ENCODE measurements at places on chromosomes 12 and 14.

- DNase-seq = no peak
Measured at GRCh38 chr12:1373901-1374735, 220.3 kb downstream of the FBXL14 start.

GRCh38 chr12:41497409-41497808 lies 309.3 kb downstream of the PDZRN4 start:
- DNase-seq = no peak

- DNase-seq = no peak
Measured at GRCh38 chr12:59375633-59376032, 220.2 kb upstream of the SLC16A7 start.

GRCh38 chr12:66399911-66400306 lies 97.6 kb downstream of the HELB start:
- DNase-seq = no peak

DNA sequence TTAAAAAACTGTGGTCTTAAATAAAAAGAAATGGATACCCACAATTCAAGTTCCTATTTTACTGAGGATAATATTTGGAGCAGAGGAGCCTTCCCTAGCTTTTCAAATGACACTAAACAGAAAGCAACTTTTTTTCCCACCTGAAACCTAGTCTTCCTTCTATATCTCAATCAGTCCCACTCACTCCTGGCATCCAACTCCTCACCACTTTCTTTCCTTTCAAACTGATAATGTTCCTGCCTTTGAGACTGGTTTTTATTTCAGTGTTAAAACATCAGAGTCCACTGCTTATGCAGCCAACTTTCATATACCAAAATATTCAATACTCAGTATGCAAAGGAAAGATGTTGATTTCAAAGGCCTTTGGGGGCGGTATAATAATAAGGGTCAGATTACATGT lies 225.6 kb downstream of the GXYLT1 start:
- DNase-seq = no peak

DNA sequence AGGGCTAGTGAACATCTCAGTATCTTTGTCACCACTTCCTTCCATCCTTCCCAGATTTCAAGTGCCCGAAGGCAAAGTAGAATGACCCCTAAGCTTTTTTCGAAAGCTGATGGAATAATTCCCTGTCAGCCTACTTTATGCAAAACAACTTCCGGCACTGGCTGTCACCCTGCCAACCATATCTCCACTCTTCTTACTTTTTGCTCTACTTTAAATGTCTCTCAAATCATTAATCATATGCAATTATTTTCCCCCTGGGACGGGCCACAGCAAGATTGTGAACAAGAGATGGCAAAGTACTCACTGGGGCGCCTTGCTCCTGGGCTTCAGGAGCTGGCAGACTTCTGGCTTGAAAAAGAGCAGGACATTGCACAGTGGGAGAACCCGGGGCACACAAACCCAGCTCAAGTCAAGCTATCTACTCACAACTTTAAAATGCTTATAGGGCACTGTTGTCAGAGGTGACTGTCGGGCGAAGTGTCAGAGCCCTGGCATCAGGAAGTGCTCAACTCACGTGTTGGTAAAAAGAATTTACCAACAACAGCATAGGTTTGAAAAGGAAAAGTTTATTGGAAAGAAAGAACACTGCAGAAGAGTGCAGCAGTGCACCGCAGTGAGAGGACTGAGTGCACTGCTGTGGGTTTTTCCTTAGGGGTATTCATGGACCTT lies 373.5 kb downstream of the PAWR start:
- DNase-seq = no peak

DNA sequence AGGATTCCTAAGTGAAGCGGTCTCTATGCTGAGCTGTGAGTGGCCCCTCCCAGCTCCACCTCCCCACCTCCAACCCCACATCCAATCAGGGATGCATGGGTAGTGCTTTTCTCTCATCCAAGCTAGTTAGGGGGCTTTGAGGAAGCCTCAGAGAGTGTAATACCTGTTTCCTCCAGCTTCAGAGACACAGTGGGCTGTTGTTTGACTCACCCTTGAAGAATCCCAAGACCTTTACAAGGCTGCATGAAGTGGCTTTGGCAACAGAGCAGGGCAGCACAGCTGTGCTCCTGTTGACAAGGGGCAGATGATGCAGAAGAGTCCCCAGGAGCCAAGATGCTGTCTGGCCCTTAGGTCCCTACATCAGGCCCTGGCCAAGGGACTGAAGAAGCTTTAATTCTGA lies 27.1 kb upstream of the CLMN start:
- no peak for DNase-seq

- DNase-seq = no peak
Measured at GRCh38 chr14:91961297-91962220, 14.1 kb upstream of the FBLN5 start.

DNA sequence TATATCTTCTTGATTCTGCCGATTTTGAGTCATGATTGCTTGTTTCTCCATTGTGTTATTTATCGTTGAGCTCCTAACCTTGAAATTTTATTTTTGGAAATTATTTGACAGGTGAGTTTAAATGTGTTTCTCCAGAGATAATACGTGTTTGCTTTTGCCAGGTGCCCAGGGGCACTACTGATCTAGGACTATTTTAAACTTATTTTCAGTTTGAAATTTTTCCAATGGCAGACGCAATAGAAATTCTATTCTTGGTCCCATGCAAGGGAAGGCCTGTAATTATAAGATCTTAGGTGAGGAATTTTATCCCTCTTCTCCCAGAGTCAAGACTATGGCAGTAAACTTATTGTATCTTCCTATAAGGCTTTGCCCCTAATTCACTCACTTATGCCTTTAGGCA lies 252.8 kb downstream of the AEBP2 start:
- no peak for DNase-seq

- no peak for DNase-seq
Measured at GRCh38 chr12:127819056-127819455, 447.9 kb upstream of the TMEM132C start.

DNA sequence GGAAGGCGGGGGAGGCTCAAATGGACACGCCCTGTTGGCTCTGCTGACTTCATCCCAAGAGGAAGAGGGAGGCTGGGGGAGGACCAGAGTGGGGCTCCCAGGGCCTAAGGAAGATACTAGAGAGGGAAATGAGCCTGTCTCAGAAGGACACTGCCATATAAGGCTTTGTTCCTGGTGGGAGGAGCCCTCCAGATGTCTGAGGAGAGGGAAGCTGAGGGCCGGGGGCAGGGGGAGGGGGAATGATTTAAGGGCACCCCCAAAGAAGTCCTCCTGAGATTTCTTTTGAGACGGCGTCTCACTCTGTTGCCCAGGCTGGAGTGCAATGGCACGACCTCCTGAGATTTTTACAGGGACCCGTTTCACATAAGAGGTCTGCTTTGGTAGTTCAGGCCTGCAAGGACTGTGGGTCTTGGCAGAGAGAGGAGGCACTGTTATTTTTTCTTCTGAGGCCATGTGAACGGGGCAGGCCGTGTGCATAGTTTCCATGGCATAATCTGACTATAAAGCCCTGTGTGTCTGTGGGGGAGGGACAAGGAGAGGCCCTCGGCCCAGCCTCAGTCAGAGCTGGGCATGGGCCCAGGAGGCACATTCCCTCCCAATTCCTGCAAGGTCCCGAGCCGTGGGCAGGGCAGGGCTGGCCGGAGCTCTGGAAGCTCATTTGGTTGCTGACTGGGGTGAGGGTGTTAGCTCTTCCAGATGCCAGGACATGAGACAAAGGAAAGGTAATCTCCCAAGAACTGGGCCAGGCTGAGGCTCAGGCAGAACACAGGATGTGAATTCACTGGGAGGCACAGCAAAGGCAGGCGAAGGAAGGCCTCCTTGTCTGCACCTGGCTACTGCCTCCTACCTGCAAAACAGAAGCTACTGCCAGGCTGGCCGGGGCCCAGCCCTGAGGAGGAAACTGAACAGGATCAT lies 22.2 kb upstream of the PLEKHG3 start:
- no peak for DNase-seq

DNA sequence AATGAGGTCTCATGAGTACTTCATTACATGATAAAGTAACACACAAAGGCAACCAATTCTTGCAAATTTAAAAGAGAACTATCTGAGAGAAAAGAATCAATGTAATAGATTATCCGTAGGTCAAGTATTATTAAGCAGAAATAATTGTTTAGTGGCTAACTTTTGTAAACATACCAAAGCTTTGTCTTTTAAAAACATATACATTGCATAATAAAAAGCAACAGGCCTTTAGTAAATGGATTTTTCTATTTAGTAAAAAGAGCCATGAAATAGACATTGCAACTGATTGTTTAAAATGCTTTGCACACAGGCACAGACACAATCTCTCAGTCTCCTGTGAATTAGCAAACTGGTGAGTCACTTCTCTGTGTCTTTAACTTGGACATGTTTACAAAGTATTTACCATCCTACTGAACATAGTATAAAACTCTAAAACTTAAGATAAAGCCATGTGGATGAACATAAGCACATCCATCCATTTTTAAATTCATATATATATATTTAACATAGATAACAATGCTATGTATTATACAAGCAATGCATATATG lies 518.7 kb upstream of the MGAT4C start:
- no peak for DNase-seq

- no peak for DNase-seq
Measured at GRCh38 chr12:122902854-122903692, 7.1 kb upstream of the VPS37B start.

DNA sequence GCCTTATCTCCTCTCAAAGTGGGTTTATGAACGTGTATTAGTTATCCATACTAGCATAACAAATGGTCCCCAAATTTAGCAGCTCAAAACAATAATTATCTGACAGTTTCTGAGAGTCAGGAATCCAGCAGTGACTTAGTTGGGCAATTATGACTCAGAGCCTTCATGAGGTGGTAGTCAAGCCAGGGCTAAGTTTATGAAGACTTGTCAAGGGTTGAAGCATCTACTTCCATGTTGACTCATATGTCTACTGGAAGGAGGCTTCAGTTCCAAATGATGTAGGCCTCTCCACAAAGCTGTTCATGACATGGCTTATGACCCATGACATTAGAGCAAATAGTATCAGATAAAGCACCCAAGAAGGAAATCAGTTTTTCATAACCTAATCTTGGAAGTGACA lies 73.2 kb downstream of the IPO8 start:
- DNase-seq = no peak

DNA sequence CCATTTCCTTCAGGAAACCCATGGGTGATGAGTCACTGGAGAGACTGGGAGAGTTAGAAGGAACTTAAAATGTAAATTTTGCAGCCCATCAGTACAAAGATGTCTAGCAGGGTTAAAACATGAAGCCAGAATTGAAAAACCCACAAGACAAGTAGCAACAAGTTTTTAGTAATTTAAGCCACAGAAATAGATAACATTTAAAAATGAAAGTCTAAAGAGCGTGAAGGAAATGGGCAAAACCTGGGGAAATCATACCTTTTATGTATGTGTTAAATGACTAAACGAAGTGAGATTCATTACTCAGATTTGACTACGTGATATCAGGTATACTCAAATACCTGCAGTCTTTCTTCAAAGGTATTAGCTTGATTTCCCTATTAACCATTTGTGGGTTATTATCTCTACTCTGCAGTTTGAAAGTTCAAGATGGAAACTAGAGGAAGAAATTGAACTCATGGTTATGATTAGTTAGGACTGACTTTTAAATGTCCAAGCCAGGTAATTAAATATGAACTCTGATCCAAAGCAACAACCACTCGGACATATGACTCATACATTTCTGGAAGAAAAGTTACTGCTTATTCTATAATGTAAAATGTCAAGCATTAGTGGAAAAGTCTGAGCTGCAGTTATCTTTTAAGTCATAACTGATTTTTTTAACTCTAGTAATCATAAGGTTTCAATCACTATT lies 84.1 kb downstream of the ITPR2 start:
- no peak for DNase-seq

Data from D341Med (cell line).